HCT116 (cell line): ENCODE measurements at places on chromosomes 5 and 9.

DNA sequence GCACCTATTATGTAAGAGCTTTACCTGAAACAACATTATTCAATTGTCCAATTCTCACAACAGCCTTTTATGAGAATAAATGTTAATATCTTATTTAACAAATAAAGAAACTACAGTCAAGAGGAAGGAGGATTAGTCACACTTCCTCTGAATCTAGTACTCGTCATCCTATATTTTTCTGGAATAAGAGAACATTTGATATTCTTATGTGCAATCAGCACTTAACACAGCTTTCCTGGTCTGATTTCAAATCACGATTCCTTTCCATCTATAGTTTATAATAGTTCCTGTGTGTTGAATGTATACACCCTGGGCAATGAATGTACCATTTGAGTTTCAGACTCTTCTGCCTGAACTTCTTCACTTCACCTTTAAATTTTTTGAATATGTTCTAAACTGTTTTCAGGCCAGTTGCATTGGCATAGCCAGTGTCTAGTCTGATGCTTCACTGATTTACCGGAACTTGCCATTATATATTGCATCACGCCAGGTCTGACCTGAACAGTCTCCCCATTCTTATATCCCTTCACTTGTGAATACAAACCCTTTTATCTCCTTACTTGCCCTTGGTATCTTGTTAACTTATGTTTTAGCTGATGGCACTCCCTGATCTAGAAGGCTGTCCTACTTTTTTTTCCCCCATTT is 698.3 kb downstream of the MAT2B start:
- DNase-seq: no peak

- no peak for DNase-seq
Observed at GRCh38 chr9:131395157-131396098, 1.5 kb downstream of the PRRC2B start.

DNA sequence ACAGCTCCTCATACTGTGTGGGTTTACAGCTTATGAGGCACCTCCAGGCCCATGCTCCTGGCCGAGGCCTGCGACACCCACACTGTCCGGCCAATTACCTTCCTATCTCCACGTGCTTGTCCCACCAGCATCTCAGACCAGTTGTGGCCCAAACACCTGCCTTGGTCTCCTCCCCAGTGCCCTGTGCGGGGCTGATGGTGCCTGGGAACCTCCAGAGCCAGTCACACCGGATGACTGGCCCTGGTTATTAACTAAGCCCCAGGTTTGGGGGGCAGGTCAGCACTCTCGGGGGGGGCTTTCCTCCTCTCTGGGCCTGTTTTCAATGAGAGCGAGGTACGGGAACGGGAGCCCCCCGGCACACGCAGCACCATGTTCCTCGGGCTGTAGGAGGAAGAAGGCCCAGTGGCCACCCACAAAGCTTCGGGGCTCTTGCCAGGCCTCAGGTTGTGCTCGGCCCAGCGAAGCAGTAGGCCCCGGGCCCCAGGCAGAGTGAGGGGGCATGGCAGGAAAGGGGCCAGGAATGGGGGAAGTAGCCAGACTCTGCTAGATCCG is 76.0 kb upstream of the PHYKPL start:
- no peak for DNase-seq

DNA sequence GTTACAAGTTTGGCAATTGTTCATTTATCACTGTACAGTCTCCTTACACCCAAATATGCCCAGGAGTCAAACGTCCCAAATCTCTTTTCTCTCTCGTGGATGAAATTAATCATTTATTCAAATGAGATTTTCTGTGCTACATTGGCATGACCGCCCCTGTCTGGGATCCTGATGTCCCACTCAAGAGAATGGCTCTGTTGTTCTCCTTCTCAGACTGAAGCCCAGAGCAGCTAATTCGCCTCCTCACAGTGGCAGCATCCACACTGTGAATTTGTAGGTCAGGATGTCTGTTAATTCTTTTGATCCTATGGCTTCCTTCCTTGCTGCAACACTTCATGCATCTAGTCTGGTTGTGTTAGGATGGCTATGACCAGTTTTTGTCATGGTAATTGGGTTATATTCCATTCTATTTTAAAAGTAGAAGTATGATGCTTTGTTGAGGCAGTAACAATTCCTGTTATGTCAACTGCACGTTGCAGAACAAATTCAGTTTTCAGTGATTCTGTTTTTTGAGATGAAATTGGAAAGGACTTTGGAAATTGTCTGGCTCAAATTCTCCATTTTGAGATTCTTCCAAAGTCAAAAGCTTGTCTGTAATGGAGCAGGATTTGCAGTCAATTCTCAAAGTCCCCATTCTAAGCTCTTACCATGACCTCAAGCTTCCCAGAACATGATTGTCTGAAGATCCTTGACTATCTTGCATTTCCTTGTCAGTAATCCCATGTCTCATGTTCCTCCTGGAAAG is 141.5 kb upstream of the GAS1 start:
- DNase-seq: no peak

- DNase-seq: no peak
Observed at GRCh38 chr9:137705906-137706305, 87.1 kb downstream of the EHMT1 start.

DNA sequence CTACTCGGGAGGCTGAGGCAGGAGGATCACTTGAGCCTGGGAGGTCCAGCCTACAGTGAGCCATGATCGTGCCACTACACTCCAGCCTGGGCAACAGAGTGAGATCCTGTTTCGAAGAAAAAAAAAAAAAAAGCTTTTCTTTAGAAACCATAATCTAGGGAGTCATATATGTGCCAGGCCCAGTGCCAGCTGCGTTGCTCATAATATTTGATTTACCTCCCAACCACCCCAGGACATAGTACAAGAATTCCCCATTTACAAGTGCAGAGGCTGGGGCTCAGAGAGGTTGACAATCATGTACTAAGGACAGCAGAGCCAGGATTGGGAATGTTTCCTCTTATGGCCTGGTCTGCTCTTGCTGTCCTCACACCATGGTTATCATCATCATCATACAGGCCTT is 25.1 kb upstream of the TRIM14 start:
- no peak for DNase-seq

GRCh38 chr5:168793841-168794837 is 215.0 kb upstream of the PANK3 start:
- DNase-seq: no peak

- no peak for DNase-seq
Observed at GRCh38 chr9:106784076-106784475, 78.9 kb upstream of the ZNF462 start.

DNA sequence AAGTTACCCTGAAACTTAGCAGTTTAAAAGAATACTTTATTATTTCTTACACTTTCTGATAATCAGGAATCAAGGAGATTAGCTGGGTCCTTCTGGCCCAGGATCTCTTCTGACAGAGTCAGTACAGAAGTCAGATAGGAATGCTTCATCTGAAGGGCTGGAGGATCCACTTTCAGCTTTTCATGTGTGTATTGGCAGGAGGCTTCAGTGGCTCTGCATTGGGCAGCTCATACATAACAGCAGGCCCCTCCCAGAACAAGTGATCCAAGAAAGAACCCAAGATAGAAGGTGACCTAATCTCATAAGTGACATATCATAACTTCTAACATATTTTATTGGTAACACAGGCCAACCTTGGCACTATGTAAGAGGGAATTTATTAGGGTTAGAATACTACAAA is 258.4 kb downstream of the HCN1 start:
- no peak for DNase-seq
